ENCODE measurements at places on chromosomes 3 and 15.

DNA sequence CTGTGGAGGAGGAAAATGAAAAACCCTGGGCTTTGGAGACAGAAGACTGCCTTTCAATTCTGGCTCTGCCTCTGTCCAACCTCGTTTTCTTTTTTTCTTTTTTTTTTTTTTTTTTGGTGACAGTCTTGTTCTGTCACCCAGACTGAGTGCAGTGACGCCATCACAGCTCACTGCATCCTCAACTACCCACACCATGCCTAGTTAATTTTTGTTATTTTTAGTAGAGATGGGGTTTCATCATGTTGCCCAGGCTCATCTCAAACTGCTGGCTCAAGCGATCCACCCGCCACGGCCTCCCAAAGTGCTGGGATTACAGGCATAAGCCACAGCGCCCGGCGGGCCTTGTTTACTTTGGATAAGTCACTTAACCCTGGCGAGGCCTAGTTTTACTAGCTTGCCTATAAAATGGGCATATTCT lies 66.3 kb upstream of the SLC25A26 start:
- no peak for DNase-seq

- DNase-seq: peak; percentile 30
Observed at GRCh38 chr3:6799264-6799915, 61.5 kb upstream of the GRM7 start.

GRCh38 chr3:135141672-135142071 lies 346.6 kb downstream of the EPHB1 start:
- DNase-seq: no peak

- DNase-seq: no peak
Observed at GRCh38 chr3:16494814-16495431, 18.6 kb downstream of the RFTN1 start.

DNA sequence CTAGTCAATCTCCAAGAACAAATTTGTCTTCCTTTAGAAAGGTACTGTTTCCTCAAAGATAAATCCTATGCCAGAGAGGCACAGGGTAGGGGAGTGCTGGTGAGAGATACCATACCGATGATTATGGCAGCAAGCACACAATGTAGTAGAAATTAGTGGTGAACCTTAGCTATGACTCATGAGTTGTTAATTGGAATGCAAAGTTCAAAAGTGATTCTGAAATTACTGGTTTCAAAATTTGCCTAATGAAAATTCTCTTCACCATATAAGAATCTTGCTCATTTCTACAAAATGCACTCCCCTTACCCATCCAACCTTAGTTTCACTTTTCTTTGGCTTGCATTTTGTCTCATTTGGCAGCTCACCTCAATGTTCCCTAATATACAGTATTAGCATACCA lies 139.5 kb upstream of the SLC2A2 start:
- no peak for DNase-seq

GRCh38 chr3:194489736-194490612 lies 3.2 kb upstream of the ATP13A3 start:
- DNase-seq: no peak

GRCh38 chr3:171556148-171556547 lies 95.9 kb upstream of the TNIK start:
- DNase-seq: peak; percentile 62

GRCh38 chr15:52018244-52018643 lies 775 bp upstream of the MAPK6 start:
- no peak for DNase-seq

GRCh38 chr15:95293456-95294031 lies 1037.0 kb upstream of the NR2F2 start:
- no peak for DNase-seq

- DNase-seq: peak; percentile 82
Observed at GRCh38 chr3:184261854-184262763, 756 bp upstream of the CAMK2N2 start.

DNA sequence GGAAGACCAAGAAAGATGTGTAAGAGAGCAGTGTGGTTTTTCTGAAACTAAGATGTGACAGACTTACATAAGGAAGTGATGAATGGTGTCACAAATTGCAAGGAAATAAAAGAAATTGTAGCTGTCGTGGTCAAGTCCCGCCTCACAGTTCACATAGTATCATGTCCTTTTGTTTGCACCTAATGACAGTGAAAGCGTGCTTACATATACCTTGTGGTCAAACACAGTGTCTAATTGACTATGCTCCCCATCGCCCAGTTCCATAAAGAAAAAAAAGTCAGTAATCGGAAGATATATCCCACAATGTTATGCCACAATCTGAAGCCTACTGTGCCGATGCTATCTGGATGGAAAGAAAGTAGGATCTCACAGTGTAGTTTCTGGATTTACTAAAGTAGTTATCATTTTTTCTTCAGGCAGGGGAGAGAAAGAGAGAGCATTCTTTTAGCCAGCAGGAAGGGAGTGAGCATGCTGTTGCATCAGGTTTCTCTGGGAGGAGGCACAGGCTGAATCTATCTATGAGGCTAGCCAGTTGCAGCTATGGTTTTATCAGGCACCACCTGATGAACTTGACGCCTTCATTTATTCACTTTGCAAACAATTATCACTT lies 9.8 kb upstream of the PLSCR1 start:
- DNase-seq: no peak

GRCh38 chr3:71780430-71780829 lies 4.5 kb downstream of the PROK2 start:
- no peak for DNase-seq

DNA sequence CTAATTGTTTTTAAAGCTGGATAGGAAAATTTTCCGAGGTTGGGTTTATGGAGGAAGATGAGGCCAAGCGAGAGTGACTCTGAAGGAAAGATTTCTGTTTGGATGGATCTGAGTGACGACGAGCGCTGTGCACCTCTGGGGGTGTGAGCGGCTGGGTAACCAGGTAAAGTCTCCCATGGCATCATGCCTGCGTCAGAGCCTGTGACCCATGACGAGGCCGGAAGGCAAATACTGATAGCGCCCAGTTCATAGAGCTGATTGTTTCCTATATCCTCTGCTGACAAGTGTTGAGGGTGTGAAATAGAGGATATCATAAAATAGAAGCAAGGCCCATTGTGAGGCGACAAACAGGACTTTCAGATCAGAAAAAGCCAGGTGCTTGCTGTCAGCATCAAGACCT lies 33.7 kb upstream of the MAGEF1 start:
- DNase-seq: no peak

- no peak for DNase-seq
Observed at GRCh38 chr3:77699125-77699691, 659.3 kb downstream of the ROBO2 start.

DNA sequence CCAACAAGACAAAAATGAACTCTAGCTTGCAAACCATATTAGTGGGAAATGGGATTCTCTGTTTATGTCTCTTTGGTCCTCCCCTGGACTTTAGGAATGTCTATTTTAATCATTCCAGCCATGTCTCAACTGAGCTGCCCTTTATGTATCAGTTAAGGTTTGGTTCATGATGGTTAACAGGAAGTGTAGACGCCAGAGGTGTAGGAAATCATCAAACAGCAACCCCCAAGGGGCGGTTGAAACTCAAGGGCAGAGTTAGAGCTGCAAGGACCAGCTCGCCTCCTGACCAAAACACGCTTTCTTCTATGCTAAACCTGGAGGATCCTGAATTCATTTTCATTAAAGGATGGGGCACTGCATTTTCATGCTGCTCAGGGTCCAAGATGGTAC lies 53.7 kb upstream of the HEG1 start:
- no peak for DNase-seq

- no peak for DNase-seq
Observed at GRCh38 chr15:98003518-98003917, 43.0 kb downstream of the ARRDC4 start.

GRCh38 chr3:116114586-116114985 lies 330.7 kb downstream of the LSAMP start:
- no peak for DNase-seq

GRCh38 chr15:35720019-35720418 lies 174.1 kb upstream of the DPH6 start:
- DNase-seq: no peak

- DNase-seq: no peak
Observed at GRCh38 chr3:161598639-161599038, 102.0 kb downstream of the OTOL1 start.

GRCh38 chr3:142225885-142226215 lies 465 bp upstream of the GK5 start:
- DNase-seq: no peak

- DNase-seq: no peak
Observed at GRCh38 chr15:84864444-84864795, 20.0 kb upstream of the SLC28A1 start.

DNA sequence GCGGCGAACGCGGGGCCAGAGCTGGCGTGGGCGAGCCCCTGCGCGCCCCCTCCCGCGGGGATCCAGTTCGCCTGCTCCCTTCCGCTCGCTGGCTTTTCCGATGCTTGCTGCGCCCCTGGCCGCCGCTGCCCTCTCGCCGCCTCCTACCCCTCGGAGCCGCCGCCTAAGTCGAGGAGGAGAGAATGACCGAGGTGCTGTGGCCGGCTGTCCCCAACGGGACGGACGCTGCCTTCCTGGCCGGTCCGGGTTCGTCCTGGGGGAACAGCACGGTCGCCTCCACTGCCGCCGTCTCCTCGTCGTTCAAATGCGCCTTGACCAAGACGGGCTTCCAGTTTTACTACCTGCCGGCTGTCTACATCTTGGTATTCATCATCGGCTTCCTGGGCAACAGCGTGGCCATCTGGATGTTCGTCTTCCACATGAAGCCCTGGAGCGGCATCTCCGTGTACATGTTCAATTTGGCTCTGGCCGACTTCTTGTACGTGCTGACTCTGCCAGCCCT lies 721 bp downstream of the P2RY1 start:
- no peak for DNase-seq

DNA sequence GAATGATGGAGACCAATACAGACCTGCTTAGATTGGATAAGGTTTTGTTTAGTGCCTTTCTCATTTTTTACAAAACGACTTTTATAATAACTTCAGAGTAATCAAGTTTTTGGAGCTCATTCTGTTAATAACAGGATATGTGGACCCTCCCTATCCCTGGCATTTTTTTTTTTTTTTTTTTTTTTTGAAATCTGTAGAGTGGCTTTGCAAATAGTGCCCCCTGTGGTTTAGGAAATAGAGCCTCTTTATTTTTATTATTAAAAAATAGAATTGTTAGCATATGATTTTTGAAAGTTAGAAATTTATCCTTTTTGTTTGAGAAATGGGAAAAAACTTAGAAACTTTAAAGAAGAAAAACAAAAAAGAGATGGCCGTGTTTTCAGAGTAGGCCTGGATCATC lies 11.4 kb downstream of the SKIL start:
- no peak for DNase-seq

- no peak for DNase-seq
Observed at GRCh38 chr3:125054449-125055329, 1.1 kb downstream of the HEG1 start.

- DNase-seq: no peak
Observed at GRCh38 chr3:46713898-46714552, 3.6 kb downstream of the PRSS50 start.

GRCh38 chr3:146035366-146035765 lies 125.6 kb downstream of the PLOD2 start:
- DNase-seq: no peak

DNA sequence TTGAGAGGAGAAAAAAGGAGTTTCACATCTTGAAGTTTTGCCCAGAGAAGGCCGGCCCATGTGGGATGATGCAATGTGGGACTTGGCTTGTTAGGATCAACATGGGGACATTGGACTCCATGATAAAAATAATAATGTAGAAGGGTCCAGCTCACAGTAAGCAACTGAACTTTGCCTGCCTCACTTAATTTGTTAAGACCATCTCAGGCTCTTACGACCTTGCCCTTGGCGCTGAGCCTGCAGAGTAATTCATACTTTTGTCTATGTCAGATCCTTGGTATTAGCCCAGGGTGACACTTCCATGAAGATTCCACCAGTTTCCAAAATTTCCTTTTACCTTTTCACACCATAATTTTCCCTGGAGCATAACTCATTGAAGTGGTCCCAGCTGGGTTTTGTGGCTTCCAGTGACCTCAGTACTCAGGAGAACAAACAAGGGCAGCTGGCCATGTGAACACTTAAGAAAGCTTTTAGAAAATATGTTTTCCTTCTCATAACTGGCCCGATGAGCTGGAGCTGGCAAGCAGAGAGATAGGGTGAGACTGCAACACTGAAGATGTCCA lies 315.4 kb upstream of the RASGRP1 start:
- DNase-seq: no peak

- no peak for DNase-seq
Observed at GRCh38 chr3:153089620-153090019, 72.4 kb upstream of the RAP2B start.

DNA sequence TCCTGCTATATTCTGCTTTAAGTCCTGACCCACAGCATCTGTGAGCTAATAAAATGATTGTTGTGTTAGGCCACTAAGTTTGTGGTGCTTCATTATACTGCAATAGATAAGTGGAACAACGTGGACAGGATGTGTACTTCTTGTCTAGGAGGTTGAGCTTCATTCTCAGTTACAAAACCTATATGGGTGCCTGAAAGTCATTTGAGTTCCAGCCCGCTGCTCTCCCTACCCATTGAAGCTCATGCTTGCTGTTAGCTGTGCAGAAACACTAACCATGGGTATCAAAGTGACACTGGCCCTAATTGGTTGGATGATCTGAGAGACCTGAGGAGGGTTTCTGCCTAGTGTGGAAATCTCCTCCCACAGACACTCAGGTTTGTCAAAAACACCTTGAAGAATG lies 357.2 kb downstream of the PDCD6IP start:
- DNase-seq: no peak

- no peak for DNase-seq
Observed at GRCh38 chr3:134905647-134905935, 110.5 kb downstream of the EPHB1 start.

GRCh38 chr3:85259748-85260147 lies 301.0 kb downstream of the CADM2 start:
- no peak for DNase-seq

DNA sequence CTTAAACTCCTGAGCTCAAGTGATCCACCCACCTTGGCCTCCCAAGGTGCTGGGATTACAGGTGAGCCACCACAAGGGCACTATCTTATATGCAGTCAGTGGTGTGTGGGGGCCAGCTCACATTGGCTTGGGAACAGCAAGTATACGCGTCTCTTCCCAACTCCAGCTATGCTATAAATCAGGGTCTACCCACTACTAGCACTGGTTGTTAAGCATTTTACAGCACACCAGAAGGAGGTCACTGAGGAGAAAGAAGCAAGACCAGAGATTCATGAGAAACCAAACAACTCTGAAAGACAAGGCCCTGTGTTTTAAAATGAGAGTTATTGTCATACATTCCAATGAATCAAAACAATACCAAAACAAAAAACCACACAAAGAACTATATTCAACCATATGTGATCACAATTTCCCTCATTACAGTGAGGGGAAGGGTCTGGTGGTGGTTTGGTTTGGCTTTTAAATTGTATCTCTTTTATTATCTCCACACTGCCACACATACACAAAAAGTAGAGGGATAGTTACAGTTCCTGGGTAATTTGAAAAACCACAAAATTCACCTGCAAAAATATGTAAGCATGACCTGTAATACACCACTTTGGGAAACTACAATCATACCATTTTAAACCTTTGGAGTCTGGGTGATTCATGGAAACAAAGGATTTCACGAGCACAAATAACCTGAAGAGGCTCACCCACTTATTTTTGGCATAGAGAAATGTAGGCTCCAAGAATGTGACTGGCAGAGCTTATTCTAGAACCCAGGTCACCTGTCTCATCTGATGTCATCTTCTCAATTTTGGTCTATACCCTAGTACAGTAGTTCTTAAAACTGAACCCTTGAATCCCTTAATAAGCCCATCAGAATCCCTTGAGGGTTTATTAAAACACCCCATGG lies 5.2 kb downstream of the MAGI1 start:
- DNase-seq: no peak

All from NCI-H1105 (cell line).